K562 (cell line): ENCODE measurements at places on chromosomes 7 and 10. TPM values are rescaled to one million over a fixed set of nuclear protein-coding genes. Genes with fewer than 3 reads are reported as not detected.
A peak's percentile ranks its signal among the peaks of the same experiment; 100 is the strongest.

Gene CHST3
- 0.38 and 0.42 TPM in 2 replicates for total RNA-seq

Gene HOXA1
- not detected in 2 replicates for total RNA-seq

Gene SCRN1
- 0.33 and 0.49 TPM in 2 replicates for total RNA-seq

Gene DEPP1
- total RNA-seq = 0.34 and 0.40 TPM in 2 replicates

Gene BTBD16
- not detected in 2 replicates for total RNA-seq

Gene ABCB1
- total RNA-seq = 0.86 and 0.89 TPM in 2 replicates

Gene HSPB1
- 522 and 565 TPM in 2 replicates for total RNA-seq

Gene SFTPA1
- total RNA-seq = 3.5 and 5.2 TPM in 2 replicates

Gene PDK4
- total RNA-seq = 0.20 and 0.24 TPM in 2 replicates

Gene TRPV6
- 0.18 and 0.81 TPM in 2 replicates for total RNA-seq

Gene ABCC2
- 0.11 and 0.34 TPM in 2 replicates for total RNA-seq

Gene SFRP4
- not detected in 2 replicates for total RNA-seq

GRCh38 chr10:84945791-84946190 lies 617.4 kb downstream of the CCSER2 start:
- DNase-seq = no peak
- H3K36me3 ChIP-seq = no peaks in the 10 kb centered on the region
- no peak overlapping the region for H3K27ac ChIP-seq
- H3K4me3 ChIP-seq = no peak overlapping the region
- H3K4me1 ChIP-seq = no peaks in the 10 kb centered on the region
- H3K27me3 ChIP-seq = no peaks in the 10 kb centered on the region

DNA sequence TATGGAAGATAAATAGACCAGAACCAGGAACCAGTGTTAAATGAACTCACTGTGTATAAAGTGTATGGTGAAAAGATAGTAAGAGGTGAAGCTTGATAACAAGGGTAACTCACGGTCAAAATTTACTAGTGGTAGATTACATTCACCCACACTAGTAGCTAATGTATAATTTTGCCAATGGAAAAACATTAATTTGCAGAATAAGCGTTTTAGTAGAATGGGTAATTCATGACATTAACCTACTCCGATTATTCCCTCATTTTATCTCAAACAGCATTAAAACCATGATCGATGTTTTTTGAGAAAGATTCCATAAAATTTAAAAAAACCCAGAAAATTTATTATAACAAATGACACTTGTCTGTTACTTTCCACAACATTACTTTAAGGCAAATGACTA lies 57.7 kb upstream of the PPP1R3A start:
- H3K4me3 ChIP-seq = no peak overlapping the region
- H3K27me3 ChIP-seq = no peaks in the 10 kb centered on the region
- no peaks in the 10 kb centered on the region for H3K4me1 ChIP-seq
- H3K36me3 ChIP-seq = no peaks in the 10 kb centered on the region

DNA sequence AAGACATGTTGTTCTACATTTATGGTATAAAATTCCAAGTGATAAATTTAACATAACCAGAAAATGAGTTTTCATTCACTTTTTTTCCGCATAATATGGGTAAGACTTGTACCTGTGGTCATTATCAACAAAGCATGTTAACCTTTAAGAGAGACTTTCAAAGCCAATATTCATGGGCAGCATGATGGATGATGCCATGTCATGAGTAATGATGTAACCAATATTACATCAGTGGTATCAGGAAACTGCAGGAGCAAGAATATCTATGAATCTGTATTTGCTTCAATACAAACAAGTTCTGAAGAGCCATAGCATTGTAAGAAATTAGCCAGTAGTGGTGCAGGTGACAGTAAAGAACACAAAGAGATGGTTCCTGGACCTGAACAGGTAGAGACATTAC lies 126.9 kb downstream of the C1GALT1 start:
- no peak for DNase-seq
- no peaks in the 10 kb centered on the region for H3K36me3 ChIP-seq
- H3K27me3 ChIP-seq = peaks cover 5% of the 10 kb centered on the region; the same call in 1 of the 2 replicates

GRCh38 chr10:44384601-44385025 lies 284 bp downstream of the CXCL12 start:
- H3K27me3 ChIP-seq = peaks cover 59% of the 10 kb centered on the region
- no peak overlapping the region for H3K4me3 ChIP-seq
- no peak for DNase-seq
- no peaks in the 10 kb centered on the region for H3K4me1 ChIP-seq

GRCh38 chr7:154627646-154628290 lies 375.2 kb downstream of the PAXIP1 start:
- no peak for DNase-seq
- H3K27me3 ChIP-seq = peaks cover 59% of the 10 kb centered on the region
- no peak overlapping the region for H3K27ac ChIP-seq
- H3K4me1 ChIP-seq = no peaks in the 10 kb centered on the region
- H3K36me3 ChIP-seq = no peaks in the 10 kb centered on the region
- no peak overlapping the region for H3K4me3 ChIP-seq

DNA sequence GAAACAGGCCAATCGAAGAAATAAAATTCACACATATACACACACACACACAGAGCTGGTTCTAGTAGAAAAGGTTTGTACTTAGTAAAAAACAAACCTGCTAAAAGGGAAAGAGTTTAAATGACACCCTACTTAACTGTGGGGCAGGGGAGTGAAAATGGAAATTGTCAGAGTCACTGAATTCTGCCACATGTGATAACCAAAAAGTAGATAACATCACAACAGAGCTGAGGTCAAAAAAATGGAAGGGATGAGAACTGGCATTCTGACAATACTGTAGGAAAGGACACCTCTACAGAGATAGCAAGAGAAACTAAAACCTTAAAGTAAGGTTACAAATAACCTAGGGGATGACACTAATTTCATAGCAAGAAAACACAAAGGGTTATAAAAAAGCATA lies 74.6 kb downstream of the CACUL1 start:
- H3K27ac ChIP-seq = no peak overlapping the region
- H3K4me3 ChIP-seq = no peak overlapping the region
- H3K27me3 ChIP-seq = no peaks in the 10 kb centered on the region
- H3K36me3 ChIP-seq = peaks cover 29% of the 10 kb centered on the region; the same call in 2 of the 3 replicates
- DNase-seq = peak; percentile 11
- H3K4me1 ChIP-seq = peaks cover 6% of the 10 kb centered on the region; the same call in 2 of the 3 replicates

GRCh38 chr10:95236068-95236903 lies 42.2 kb downstream of the ACSM6 start:
- DNase-seq = no peak
- H3K4me3 ChIP-seq = no peak overlapping the region
- H3K36me3 ChIP-seq = peaks cover 36% of the 10 kb centered on the region; the same call in 2 of the 3 replicates
- H3K27ac ChIP-seq = no peak overlapping the region
- H3K27me3 ChIP-seq = no peaks in the 10 kb centered on the region

DNA sequence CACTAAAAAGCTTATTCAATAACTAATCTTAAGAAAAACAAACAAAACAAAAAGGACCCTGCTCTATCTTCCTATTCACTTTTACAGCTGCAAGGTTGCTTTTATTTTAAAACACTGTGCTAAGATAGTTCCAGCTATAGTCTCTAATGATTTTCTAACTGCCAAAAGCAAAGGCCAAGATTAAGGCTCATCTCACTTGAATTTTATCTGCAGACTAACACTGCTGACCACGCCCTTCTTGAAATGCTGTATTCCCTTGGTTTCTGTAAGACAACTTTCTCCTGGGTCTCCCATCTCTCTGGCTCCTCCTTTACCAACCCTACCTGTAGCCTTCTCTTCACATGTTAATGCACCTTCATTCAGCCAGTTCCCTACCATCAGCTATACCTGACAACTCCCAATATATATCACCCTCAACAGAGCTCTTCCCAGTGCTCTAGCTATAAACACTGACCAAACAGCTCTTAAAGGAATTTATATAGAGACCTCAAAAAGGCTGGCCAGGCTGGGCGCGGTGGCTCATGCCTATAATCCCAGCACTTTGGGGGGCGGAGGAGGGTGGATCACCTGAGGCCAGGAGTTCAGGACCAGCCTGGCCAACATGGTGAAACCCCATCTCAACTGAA lies 11.7 kb downstream of the SRPK2 start:
- H3K4me3 ChIP-seq = no peak overlapping the region
- peak overlapping the region; percentile 32; the same call in 1 of the 3 replicates for H3K27ac ChIP-seq
- H3K36me3 ChIP-seq = no peaks in the 10 kb centered on the region
- no peaks in the 10 kb centered on the region for H3K27me3 ChIP-seq
- peaks cover 21% of the 10 kb centered on the region for H3K4me1 ChIP-seq
- peak; percentile 43 for DNase-seq

DNA sequence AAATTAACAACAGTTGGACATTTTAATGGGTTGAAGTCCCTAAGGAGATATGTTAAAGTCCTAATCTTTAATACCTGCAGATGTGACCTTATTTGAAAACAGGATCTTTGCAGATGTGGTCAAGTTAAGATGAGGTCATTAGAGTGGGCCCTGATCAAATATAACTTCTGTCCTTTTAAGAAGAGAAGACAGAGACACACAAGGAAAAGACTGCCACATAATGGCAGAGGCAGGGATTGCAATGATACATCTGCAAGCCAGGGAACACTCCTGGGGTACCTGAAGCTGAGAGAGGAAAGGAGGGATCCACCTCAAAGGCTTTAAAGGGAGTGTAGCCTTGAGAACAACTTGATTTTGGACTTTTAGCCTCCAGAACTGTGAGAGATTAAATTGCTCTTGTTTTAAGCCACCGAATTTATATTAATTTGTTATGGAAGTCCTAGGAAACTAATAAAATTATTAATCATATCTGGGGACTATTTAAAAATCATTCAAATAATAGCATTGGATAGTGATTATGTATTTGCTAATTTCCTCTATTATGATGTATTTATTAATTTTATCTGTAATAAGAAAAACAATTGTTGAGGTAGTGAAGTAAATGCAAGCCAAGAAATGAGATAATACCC lies 700.0 kb upstream of the PCDH15 start:
- no peak for DNase-seq
- no peaks in the 10 kb centered on the region for H3K36me3 ChIP-seq
- H3K27ac ChIP-seq = no peak overlapping the region
- H3K4me1 ChIP-seq = no peaks in the 10 kb centered on the region
- no peak overlapping the region for H3K4me3 ChIP-seq

DNA sequence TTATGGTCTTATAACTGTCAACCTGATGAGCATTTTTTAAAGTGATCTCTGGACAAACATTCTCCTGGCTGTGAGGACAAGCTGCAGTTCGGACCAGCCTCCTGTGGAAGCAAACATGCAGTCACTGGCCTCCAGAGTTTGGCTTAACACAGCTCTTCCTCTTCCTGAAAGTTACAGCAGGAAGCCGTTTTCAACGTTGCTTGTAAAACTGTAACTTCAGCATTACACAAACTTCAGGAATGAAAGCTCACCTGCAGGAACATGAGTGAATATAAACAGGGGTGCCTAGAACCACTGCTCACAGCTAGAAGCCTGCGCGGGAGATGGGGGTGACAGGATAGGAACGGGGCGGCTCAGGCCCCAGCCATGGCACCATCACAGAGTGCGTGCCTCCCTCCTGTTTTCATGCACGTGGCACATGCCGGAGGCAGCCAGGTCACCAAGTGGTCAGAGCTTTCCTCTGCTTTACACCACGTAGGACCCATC lies 292.9 kb upstream of the PITRM1 start:
- H3K4me1 ChIP-seq = no peaks in the 10 kb centered on the region; the same call in 1 of the 2 replicates
- DNase-seq = no peak
- no peak overlapping the region for H3K27ac ChIP-seq

- no peak overlapping the region for H3K4me3 ChIP-seq
- no peaks in the 10 kb centered on the region for H3K36me3 ChIP-seq
- no peak for DNase-seq
- no peaks in the 10 kb centered on the region for H3K27me3 ChIP-seq
Measured at GRCh38 chr10:79046326-79046725, 22.4 kb upstream of the ZMIZ1 start.

- no peak overlapping the region for H3K27ac ChIP-seq
- H3K27me3 ChIP-seq = peaks cover 21% of the 10 kb centered on the region
- no peak overlapping the region for H3K4me3 ChIP-seq
- H3K4me1 ChIP-seq = no peaks in the 10 kb centered on the region
- no peaks in the 10 kb centered on the region for H3K36me3 ChIP-seq
- DNase-seq = no peak
Measured at GRCh38 chr7:134727711-134728110, 51.7 kb upstream of the CALD1 start.

GRCh38 chr10:1289591-1289990 lies 233.4 kb downstream of the WDR37 start:
- DNase-seq = no peak
- H3K4me3 ChIP-seq = no peak overlapping the region
- H3K27me3 ChIP-seq = peaks cover 35% of the 10 kb centered on the region

GRCh38 chr10:299512-299911 lies 164.3 kb downstream of the ZMYND11 start:
- no peak overlapping the region for H3K4me3 ChIP-seq
- H3K4me1 ChIP-seq = no peaks in the 10 kb centered on the region
- H3K27me3 ChIP-seq = peaks cover 24% of the 10 kb centered on the region; the same call in 2 of the 3 replicates
- H3K27ac ChIP-seq = no peak overlapping the region
- H3K36me3 ChIP-seq = no peaks in the 10 kb centered on the region

DNA sequence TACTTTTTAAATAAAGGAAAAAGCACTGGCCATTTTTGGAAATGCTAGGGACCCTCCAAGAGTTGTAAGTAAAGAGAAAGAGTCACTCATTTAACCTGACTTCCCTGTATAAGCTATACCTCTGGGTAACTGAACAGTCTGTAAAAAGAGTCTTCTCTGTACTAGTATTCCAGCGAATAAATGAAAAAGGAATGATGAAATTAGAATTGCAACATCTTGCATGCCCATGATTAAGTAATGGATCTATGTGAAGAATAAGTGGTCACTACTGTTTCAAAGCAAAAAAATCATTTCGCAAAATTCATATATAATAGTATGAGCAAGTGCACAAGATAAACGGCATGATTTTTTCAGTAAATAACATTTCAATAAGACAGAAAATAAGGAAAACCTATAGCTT lies 116.8 kb downstream of the ZFAND4 start:
- H3K4me3 ChIP-seq = no peak overlapping the region
- H3K27me3 ChIP-seq = no peaks in the 10 kb centered on the region
- no peak for DNase-seq

GRCh38 chr10:116733566-116733965 lies 8.8 kb downstream of the HSPA12A start:
- no peaks in the 10 kb centered on the region for H3K36me3 ChIP-seq
- DNase-seq = no peak
- H3K4me3 ChIP-seq = no peak overlapping the region
- H3K4me1 ChIP-seq = no peaks in the 10 kb centered on the region

- H3K4me1 ChIP-seq = no peaks in the 10 kb centered on the region
- no peak for DNase-seq
- H3K36me3 ChIP-seq = no peaks in the 10 kb centered on the region
- no peaks in the 10 kb centered on the region for H3K27me3 ChIP-seq
- H3K4me3 ChIP-seq = no peak overlapping the region
Measured at GRCh38 chr7:82141427-82141826, 302.1 kb downstream of the CACNA2D1 start.
